ENCODE measurements at places on chromosomes 4 and X. TPM values are rescaled to one million over a fixed set of nuclear protein-coding genes. Genes with fewer than 3 reads are reported as not detected.

DNA sequence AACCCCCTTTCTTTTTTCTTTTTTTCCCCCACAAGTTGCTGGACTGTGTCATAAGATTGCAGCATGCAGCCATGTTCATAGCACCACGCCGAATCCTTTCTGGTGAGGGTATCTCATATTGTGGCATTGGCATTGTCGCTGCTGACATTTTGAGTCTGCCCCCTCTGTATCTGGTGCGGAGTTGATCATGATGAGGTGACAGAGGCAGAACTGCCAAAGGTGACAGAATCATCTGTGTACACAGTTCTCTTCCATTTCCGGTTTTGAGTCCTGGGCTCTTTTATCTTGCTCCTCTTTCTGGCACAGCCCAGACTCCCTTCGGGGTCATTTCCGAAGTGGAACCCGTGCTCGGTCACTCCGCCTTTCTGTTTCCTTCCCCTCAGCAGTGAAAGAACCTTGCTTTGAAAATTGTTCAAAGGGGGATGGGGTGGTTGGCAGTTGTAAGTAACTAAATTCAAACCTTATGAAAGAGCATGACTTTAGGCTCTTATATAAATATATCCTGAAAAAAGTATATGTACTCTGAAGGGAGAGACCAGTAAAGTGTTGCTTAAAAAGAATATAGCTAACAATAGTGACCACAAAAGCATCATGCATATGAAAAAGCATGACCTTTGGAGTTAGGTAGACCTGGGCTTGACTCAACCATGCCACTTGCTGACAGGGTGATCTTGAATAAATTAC lies 55.0 kb upstream of the BMP2K start:
- DNase-seq: no peak

DNA sequence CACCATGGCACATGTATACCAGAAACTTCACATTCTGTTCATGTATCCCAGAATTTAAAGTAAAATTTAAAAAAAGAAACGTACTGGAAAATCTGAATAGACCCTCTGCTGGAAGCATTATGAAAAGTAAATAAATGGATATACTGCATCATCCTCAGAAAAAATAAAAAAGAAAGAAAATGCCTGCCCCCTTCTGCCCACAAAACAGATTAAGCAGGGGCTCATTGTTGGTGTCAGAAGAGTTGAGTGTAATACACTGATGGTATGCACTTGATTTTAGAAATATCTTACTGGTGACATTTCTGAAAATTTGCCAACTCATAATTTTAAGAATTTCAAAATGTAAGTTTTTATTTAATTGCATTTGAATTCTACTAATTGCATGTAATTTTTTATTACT lies 77.8 kb downstream of the LRP2BP start:
- DNase-seq: no peak

GRCh38 chr4:183633476-183634400 lies 25.2 kb downstream of the RWDD4 start:
- no peak for DNase-seq

GRCh38 chr4:83599183-83599582 lies 63.3 kb downstream of the GPAT3 start:
- DNase-seq: no peak

- no peak for DNase-seq
Observed at GRCh38 chr4:152825336-152825735, 45.6 kb downstream of the ARFIP1 start.

DNA sequence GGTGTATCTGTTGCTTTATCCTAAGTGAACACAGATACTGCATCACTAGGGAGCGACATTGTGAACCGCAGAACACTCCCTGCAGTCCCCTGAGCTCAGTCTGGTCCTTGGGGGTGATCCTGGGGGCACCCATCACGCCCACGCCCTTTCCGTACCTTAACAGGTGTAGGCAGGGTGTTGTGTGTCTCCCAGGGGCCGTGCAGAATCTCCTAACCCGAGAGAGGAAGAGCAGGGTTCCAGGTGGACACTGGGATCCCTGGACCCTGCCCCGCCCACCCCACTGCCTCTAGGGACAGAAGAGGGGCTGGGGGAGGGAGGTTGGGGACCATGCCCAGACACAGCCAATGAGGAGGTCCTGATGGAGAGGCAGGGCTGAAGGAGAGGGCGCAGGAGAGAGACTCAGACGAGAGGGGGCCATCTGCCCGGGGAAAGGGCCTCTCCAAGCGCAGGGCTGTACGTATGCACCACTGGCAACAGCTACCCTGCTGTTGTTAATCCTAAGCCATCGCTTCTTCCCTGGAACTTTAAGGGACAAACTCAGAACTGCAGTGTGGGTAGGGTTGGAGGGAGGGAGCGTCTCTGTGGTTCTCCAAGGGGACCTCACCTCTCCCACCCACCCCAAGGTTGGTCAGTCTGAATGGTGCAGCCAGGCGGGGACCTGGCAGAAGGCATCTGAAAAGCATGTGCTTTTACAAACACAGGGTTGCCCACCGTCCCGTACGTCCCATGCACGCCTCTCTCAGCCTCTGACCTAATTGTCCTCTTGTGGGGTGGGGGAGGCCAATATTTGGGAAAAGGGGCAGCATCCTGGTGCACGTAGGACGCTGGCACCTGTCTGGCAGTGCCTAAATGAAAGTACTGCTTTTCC lies 2.5 kb downstream of the P2RY8 start:
- no peak for DNase-seq

MAPK10 gene
- 9.3 TPM for total RNA-seq

GRIA3 gene
- total RNA-seq: 2.8 TPM

HAUS7 gene
- total RNA-seq: 22.5 TPM

All from ascending aorta (tissue), 2 donors.